ENCODE measurements at places on chromosomes 12 and 14. TPM values are rescaled to one million over a fixed set of nuclear protein-coding genes. Genes with fewer than 3 reads are reported as not detected.

GRCh38 chr14:54337314-54337713, 59.5 kb upstream of the CDKN3 start:
- H3K4me3 ChIP-seq, result no peak overlapping the region
- no peak overlapping the region for H3K27ac ChIP-seq
- no peaks in the 10 kb centered on the region for H3K36me3 ChIP-seq
- no peaks in the 10 kb centered on the region for H3K4me1 ChIP-seq

DNA sequence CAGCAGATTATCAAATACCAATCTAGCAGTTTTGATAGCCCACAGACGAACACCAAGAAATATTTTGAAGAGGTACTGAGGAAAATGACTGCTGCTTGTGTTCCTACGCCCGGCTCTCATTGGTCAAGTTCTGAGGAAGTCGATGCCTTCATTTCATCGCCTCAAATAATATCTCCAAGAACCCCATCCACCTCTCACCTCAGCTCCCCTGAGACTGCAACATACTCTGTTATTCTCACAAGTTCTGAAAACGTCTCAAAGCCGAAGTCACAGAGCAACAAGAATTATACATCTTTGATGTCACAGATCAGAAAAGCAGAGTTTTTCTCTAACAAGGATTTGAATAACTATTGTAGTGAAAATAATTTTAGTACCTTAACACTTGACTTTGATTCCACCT, 55.5 kb upstream of the BCAT1 start:
- no peaks in the 10 kb centered on the region for H3K36me3 ChIP-seq
- peaks cover 12% of the 10 kb centered on the region for H3K27me3 ChIP-seq
- no peak overlapping the region for H3K4me3 ChIP-seq
- no peak overlapping the region for H3K27ac ChIP-seq
- H3K4me1 ChIP-seq, result no peaks in the 10 kb centered on the region

GRCh38 chr12:9711664-9712063, 21.2 kb downstream of the CLECL1 start:
- H3K36me3 ChIP-seq, result no peaks in the 10 kb centered on the region
- H3K4me1 ChIP-seq, result no peaks in the 10 kb centered on the region
- no peak overlapping the region for H3K4me3 ChIP-seq
- no peak for DNase-seq

DNA sequence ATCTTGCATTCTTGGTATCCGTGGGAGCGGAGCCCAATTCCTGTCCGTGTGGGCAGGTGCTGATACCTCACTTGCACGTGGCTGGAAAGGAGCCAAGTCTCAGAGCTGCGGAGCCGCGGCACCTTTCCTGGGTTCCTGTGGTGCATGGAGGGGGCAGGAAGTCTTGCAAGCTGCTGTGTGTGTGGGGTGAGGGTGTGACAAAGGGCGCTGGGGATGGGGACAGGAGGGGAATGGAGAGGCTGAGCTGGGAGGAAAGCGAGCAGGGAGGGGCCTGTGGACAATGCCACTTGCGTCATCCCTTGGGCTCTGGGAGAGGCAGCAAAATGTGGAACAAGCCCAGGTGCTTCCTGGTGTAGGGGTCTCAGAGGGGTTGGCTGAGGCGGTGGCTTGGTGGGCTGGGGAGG, 86.7 kb downstream of the CALM1 start:
- H3K36me3 ChIP-seq, result no peaks in the 10 kb centered on the region
- DNase-seq, result no peak
- H3K27ac ChIP-seq, result no peak overlapping the region
- H3K4me1 ChIP-seq, result no peaks in the 10 kb centered on the region
- no peaks in the 10 kb centered on the region for H3K27me3 ChIP-seq
- H3K4me3 ChIP-seq, result no peak overlapping the region

- no peaks in the 10 kb centered on the region for H3K27me3 ChIP-seq
- no peak overlapping the region for H3K27ac ChIP-seq
- H3K4me3 ChIP-seq, result no peak overlapping the region
- H3K36me3 ChIP-seq, result no peaks in the 10 kb centered on the region
Measured at GRCh38 chr12:9702255-9702654, 30.6 kb downstream of the CLECL1 start.

DNA sequence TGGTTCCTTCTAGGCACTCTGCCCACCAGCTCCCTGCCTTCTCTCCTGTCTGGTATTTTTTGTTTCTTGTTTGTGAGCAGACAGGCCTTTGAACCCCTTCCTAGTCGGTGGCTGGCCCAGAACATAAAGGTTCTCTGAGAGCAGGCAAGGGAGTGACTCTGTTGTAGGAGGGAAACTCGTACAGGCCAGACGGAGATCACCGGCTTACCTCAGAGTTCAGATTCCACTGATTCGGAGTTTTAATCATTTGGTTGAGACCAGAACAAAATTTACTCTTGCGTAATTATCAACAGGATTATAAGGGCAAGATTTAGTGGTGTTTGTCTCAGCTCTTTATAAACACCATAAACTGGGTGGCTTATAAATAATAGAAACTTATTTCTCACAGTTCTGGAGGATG, 128.3 kb downstream of the PLXNC1 start:
- no peaks in the 10 kb centered on the region for H3K27me3 ChIP-seq
- DNase-seq, result no peak
- no peaks in the 10 kb centered on the region for H3K36me3 ChIP-seq
- no peak overlapping the region for H3K4me3 ChIP-seq
- no peaks in the 10 kb centered on the region for H3K4me1 ChIP-seq

Gene RBP5
- not detected for total RNA-seq

Gene STXBP6
- not detected for total RNA-seq

Gene PPM1H
- total RNA-seq, result 22.9 TPM

Gene GPR135
- 3.1 TPM for total RNA-seq

Gene FOXM1
- 71.2 TPM for total RNA-seq

Data from Panc1 (cell line).